ENCODE measurements at places on chromosomes 2 and 18. TPM values are rescaled to one million over a fixed set of nuclear protein-coding genes. Genes with fewer than 3 reads are reported as not detected.

DNA sequence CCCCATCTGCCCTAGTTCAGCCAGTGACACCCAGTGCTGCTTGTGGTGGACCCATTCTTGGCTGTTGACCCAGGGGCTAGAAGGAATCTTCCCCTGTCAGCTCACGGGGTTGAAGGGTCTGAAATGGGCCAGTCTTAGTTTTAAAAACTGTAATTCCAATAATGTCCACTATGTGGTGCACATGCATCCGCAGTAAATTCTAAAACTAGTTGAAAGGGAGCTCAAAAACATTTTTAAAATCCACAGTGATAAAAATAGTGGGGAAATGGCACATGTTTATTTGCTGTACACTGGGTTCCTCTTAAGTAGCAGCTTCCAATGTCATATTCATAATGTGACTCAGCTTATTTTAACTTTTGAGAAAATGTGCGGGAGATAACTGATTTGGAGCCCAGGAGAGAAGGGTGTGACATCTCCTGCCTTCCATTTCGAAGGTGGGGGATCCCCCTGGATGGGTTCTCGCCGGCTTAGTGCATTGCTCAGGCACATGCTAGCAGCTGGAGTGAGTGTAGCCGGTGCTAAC, 32.8 kb downstream of the GRHL1 start:
- no peak for DNase-seq

- DNase-seq: no peak
Observed at GRCh38 chr2:176891857-176892256, 320.7 kb upstream of the HNRNPA3 start.

Gene SIX2
- total RNA-seq: 13.8 TPM

- DNase-seq: no peak
Observed at GRCh38 chr2:1935476-1935875, 191.2 kb upstream of the PXDN start.

Gene IL18R1
- 5.8 TPM for total RNA-seq

DNA sequence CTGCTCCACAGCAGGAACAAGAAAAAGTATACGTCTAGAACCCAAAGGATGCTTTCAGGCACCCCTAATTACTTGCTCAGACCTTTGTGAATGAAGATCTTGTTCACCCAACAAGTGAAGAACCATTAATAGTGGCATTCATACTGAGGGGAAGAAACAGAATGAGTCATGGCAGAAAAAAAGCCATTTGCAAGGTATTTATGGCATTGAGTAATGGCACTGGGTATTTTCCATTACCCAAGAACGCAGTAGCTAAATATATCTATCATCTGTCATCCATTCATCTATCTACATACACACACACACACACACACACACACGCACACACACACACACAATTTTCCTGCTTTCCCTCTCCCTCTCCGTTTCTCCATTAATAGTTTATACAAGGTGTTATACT, 56.4 kb upstream of the XIRP2 start:
- DNase-seq: no peak

GRCh38 chr18:11817229-11817628, 34.0 kb upstream of the CHMP1B start:
- no peak for DNase-seq
